ENCODE measurements at places on chromosomes 13 and 19.
A peak's percentile ranks its signal among the peaks of the same experiment; 100 is the strongest.

DNA sequence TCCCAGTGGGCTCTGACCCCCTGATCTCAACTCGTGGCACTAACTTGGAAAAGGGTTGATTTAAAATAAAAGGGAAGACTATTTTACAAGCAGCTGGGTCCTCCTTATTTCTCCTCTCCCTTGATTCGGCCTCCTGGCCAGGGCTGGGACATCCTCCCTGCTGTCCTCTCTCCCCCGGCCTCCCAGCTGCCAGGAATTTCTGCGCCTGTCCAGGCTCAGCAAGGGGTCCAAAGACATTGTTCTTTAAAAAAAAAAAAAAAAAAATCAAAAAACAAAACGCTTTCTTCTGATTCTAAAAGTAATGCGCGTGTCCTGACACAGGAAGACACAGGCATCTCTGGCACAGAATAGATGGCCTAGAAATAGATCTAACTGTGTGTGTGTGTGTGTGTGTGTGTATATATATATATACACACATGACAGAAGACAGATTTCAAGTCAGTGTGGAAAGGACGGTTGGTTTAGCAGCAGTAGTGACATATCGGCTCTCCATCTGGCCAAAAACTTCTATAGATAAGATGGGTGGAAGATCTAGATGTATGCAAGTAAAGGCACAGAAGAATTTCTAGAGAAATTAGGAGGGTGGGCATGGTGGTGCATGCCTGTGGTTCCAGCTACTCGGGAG lies 12.3 kb upstream of the LENG8 start:
- no peak for DNase-seq

DNA sequence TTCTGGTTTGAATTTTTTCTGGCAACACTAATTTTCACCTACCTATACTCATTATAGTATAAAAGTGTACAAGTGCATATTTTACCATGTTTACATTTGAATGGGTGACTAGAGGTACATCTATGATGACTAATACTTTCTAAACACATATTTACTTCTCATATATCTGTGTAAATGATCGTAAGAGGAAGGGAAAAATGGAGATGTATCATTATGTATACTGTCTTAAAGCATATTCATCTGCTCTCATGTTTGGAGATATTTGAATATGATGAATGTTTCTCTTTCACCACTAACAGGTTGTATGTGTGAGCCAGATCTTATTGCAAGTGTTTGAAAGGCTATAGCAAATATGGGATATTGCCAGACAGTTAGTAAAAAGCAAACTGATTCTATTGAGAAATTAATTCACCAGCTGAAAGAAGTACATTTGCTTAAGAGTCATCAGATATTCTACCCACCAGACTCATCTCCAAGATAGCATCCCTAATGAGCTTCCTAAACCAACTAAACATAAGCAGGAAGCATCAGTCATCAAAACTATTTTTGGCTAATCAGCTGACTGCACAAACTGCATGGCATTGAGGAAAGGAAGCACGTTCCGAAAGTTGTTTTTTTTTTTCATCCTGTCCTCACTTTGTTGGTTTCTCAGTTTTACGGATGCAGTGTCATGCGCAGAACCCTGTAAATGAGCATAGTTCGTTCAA lies 738.2 kb downstream of the GPC5 start:
- no peak for DNase-seq

DNA sequence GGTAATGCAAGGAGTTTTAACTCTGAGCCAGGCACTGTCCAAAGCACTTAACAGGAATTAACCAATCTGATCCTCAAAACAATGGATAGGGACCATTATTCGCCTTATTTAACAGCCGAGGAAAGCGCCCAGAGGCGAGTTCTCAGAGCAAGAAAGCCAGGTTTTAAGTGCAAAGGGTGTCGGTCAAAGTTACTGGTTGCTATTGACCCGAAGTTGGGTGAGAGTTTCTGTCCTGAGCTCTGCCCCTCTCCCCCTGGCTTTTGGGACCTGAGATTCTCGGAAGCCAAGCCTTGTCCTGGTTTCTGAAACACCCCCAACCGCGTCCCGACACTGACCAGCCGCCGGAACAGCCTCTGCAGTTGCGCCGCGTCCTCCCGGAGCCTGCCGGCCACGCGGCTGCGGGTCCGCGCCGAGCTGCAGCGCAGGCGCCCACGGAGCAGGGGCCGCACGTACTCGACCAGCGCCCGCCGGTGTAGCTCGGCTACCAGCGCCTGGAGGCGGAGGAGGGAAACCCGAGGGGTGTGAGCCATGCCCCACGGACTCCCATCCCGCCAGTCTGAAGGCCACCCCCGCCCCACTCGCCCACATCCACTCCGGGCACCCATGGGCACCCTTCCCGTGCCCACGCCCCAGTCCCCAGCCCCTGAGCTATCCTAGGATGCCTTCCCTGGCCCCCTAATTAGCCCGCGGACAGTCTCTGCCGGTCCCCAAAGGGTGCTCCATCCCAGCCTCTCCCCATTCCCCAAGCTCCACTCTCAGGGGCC lies 27.8 kb downstream of the EXOC3L2 start:
- no peak for DNase-seq

DNA sequence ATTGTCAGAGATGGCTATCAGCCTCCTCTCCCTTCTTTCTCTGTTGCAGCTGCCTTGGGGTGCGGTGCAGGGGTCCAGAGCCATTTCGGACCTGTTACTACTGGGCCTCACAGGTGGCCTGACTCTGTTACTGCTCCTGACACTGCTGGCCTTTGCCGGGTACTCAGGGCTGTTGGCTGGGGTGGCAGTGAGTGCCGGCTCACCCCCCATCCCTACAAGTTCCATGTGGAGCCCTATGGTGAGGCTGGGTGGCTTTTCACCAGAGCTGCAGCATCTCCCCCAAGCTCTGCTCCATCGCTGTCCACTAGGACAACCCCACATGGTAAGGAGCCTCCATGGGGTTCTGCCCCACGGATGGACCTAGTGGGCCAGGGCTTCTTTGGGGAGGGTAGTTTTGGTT lies 13.7 kb upstream of the ZNF492 start:
- DNase-seq: no peak

DNA sequence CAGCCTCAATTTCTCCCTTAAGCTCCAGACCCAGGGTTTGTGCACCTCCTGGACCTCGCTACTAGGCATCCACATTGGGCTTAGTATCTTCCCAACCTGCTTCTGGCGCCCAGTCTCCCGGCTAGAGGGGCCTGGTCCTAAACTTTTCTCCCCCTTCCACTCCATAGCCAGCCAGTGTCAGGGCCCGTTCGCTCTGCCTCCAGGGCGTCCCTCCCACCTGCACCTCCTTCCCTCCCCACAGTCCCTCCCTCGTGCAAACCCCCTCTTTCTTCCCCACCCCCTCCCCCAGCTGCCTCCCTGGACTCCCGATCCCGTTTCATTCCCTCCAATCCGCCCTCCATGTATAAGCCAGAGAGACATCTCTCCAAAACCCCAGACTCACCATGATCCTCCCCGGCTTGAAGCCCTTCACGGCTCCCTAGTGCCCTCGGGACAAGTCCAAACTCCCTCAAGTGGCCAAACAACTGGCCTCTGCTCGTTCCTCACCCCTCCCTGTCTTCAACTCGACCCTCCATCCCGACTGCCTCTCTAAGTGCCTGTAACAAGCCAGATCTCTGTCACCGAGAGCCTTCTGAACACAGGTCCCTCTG lies 997 bp upstream of the SAMD4B start:
- DNase-seq: peak; percentile 38

- no peak for DNase-seq
Observed at GRCh38 chr19:52453324-52454094, at the start of gene ZNF578. TSS of gene ZNF578 (plus strand) at chr19:52453553. CDS start at chr19:52501846, 48,293 bp downstream.

- DNase-seq: no peak
Observed at GRCh38 chr13:67228031-67228430, 2.1 kb downstream of the PCDH9 start.

DNA sequence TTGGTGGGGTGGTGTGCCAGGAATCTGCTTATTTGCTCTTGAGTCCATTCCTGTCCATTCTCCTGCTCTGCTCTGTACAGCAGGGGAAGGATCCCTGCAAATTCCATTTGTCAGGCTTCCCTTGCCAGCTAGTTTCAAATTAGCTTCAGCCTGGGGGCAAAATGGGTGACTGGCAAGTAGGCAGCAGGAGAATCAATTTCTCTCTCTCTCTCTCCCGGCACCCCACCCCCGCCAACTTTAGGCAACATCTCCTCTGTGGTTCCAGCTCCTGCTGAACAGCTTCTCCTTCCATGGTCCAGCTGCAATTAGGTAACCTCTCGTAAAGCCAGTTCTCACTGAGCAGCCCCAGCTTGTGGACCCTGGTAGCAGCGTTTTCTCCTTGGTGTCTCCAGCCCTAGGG lies 6.7 kb upstream of the MYCBP2 start:
- DNase-seq: peak; percentile 27

DNA sequence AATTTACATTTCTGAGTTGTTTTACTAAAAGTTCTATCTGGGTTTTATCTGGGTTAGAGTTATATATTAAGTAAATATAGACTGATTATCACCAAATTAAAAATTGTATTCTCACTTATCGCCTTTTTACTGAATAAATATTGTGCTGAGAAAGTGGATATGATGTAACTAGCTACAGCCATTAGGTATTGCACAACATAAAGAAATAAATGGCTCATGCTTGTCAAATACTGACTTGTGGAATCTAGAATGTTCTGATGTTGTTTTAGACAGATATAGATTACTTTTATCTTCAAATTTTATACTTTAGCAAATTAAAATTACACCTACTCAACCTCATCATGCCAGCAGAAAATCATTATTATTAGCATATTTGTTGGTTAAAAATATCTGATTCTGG lies 1277.1 kb upstream of the MIR17HG start:
- DNase-seq: no peak

GRCh38 chr13:51822106-51822815 lies 18.3 kb upstream of the DHRS12 start:
- DNase-seq: no peak

DNA sequence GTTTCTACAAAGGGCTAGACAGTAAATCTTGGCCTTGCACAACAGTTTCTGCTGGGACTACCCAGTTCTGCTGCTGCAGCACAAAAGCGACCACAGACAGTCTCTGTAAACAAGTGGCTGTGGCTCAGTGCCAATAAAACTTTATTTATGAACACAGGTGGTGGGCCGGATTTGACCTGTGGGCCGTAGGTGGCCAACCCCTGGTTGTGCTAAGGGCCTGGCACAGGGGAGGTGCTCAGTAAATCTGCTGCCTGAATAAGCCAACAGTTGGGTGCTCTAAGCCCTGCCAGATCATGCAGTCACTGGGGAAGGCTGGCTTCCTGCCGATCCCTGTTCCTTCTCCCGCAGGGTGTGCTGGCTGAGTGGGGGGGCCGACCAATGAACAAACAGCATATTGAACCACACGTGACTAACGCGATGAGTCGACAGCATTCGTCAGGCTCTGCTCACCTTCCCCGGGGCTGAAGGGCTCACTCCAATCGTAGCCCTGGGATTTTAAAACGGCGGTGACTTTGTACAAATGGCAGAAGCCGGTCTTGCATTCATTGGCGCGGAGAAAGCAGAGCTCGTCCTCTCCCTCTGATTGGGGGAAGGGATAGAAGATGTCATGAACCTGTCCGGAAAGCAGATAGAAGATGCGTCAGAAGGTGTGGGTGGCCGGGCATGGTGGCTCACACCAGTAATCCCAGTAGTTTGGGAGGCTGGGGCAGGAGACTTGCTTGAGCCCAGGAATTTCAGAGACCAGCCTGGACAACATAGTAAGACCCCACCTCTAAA lies 24.3 kb upstream of the MYDGF start:
- DNase-seq: no peak

DNA sequence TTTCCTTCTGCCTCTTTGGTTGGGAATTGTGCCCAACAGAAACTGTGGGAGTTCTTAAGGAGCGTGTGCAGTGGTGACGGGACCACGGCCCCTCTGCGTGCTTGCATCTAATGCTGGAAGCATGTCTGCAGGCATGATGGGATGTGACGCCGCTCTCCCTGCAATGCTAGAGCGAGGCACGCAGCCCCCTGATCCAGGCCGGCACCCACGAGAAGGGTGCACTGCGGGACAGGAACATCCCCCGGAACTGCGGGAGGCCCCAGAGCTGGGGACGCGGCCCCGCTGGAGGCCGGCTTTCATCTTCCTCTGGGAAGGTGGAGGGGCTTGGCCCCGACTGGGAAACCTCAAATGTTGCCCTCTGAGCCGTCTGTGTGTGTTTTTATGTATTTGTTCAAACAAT lies 32.7 kb downstream of the TMEM255B start:
- no peak for DNase-seq
